ENCODE measurements at places on chromosomes 16 and 17.

GRCh38 chr16:58026139-58026704 is 668 bp downstream of the MMP15 start:
- peaks cover 7% of the 10 kb centered on the region for H3K4me1 ChIP-seq
- no peak overlapping the region for H3K27ac ChIP-seq
- DNase-seq: no peak
- H3K27me3 ChIP-seq: no peaks in the 10 kb centered on the region
- H3K4me3 ChIP-seq: peak overlapping the region; percentile 36

GRCh38 chr16:53626811-53627210 is 76.8 kb downstream of the RPGRIP1L start:
- DNase-seq: no peak
- no peaks in the 10 kb centered on the region for H3K4me1 ChIP-seq
- H3K36me3 ChIP-seq: no peaks in the 10 kb centered on the region

DNA sequence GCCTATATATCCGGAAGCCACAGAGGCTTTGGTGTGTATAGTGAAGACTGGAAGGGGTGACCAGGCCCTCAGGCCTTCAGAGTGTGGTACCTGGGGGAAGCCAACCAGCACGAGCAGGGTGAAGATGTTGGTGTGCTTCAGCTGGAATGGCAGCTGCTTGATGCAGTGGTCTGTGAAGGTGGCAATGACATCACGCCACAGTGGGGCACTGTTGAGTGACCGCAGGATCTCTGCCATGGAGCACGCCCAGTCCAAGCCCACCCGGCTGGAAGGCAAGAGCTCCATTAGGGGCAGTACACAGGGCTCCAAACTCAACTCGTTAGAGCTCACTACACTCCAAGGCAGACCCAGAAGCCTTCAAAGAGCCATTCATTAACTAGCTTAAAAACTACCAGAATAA is 68.5 kb upstream of the ATP2A3 start:
- no peaks in the 10 kb centered on the region for H3K27me3 ChIP-seq
- no peak for DNase-seq
- H3K4me3 ChIP-seq: no peak overlapping the region

- H3K27me3 ChIP-seq: no peaks in the 10 kb centered on the region
- H3K27ac ChIP-seq: peak overlapping the region; percentile 98
- H3K4me1 ChIP-seq: peaks cover 59% of the 10 kb centered on the region
- peak overlapping the region; percentile 96 for H3K4me3 ChIP-seq
- DNase-seq: peak; percentile 56
Observed at GRCh38 chr16:29663807-29664090, 702 bp downstream of the SPN start.

GRCh38 chr17:29617481-29618271 is 5.0 kb downstream of the CORO6 start:
- H3K4me3 ChIP-seq: peak overlapping the region; percentile 81
- peaks cover 48% of the 10 kb centered on the region for H3K4me1 ChIP-seq
- H3K27ac ChIP-seq: peak overlapping the region; percentile 80
- H3K36me3 ChIP-seq: peaks cover 3% of the 10 kb centered on the region

DNA sequence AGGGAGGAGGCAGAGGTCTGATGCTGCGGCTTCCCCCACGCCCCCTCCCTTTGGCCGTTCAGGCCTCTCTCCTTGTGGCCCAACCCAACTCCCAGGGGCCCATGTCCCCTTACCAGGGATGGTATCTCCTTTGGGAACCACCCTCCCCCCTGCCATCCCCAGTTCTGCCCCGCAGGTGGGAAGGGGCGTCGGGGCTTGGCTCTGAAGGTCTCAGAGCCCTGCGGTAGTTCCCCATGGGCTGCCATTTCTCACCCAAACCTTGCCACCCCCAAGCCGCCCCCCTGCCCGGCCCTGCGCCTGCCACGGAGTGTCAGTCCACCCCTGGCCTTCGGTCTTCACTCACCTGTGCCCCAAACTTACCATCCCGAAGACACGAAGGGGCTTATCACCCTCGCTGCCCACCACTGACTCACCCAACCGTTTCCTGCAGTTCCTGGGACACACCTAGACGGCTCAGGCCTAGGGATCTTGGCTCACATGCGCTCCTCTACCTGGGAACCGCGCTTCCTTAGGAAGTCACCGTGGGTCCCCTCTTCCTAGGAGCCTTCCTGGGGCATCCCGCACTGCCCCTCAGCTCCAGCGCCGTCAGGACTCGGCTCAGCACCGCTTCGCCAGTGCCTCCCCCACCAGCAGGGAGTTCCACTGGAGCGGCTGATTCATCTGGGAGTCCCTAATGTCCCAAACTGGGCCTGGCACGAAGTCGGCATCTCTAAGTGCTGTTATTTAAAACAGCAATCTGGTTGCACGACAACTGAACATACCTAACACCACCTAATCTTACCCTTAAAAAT is 1.1 kb upstream of the DOC2A start:
- H3K4me1 ChIP-seq: peaks cover 7% of the 10 kb centered on the region
- DNase-seq: no peak
- peak overlapping the region; percentile 72 for H3K4me3 ChIP-seq
- no peak overlapping the region for H3K27ac ChIP-seq

DNA sequence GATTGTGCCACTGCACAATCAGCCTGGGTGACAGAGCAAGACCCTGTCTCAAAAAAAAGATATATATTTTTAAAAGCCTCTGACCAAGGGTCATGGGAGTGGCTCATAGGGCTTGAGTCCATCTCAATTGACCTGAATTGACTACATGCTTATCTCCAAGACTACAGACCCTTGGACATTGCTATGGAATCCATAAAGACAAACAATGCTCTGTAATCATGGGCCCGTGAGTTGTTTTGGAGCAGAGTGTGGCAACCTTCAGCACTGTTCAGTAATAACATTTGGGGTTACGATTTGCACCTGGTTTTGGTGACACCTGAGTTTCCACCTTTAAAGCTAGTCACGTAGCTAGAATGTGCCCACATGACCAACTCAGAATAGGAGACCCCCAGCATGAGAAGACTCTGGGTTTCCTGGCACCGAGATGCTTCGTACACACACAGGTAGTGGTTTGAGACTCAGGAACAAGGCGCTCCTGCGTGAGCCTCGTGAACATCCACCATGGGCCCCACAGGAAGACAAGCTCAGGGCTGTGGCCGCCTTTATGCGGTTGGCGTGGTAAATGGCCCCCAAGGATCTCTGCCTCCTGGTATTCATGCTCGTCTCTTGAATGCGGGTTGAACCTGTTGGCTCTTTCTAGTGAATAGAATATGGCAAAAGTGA is 66.6 kb upstream of the RPH3AL start:
- peak overlapping the region; percentile 55 for H3K27ac ChIP-seq
- peaks cover 62% of the 10 kb centered on the region for H3K4me1 ChIP-seq

GRCh38 chr16:84139628-84140258 is 5.2 kb downstream of the HSDL1 start:
- DNase-seq: no peak
- H3K36me3 ChIP-seq: no peaks in the 10 kb centered on the region
- no peak overlapping the region for H3K4me3 ChIP-seq
- no peak overlapping the region for H3K27ac ChIP-seq
- H3K27me3 ChIP-seq: no peaks in the 10 kb centered on the region

DNA sequence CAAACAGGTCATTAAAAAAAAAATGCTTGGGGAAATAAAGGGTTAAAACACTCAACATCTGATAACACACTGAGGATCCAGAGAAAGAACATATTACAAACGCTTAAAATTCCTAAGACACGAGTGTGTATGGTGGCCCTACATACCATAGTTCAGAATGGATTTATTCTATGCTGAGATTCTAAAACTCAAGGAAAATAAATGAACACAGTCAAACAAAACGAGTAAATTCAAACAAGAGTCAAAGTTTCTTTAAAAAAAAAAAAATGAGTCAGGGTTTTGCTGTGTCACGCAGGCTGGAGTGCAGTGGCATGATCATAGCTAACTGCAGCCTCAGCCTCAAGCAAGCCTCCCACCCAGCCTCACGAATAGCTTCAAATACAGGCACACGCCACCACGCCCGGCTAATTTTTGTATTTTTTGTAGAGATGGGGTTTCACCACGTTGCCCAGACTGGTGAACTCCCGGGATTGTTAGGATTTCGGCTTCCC is 17.4 kb downstream of the CRK start:
- H3K4me3 ChIP-seq: no peak overlapping the region
- H3K27ac ChIP-seq: peak overlapping the region; percentile 8
- DNase-seq: no peak
- no peaks in the 10 kb centered on the region for H3K27me3 ChIP-seq

DNA sequence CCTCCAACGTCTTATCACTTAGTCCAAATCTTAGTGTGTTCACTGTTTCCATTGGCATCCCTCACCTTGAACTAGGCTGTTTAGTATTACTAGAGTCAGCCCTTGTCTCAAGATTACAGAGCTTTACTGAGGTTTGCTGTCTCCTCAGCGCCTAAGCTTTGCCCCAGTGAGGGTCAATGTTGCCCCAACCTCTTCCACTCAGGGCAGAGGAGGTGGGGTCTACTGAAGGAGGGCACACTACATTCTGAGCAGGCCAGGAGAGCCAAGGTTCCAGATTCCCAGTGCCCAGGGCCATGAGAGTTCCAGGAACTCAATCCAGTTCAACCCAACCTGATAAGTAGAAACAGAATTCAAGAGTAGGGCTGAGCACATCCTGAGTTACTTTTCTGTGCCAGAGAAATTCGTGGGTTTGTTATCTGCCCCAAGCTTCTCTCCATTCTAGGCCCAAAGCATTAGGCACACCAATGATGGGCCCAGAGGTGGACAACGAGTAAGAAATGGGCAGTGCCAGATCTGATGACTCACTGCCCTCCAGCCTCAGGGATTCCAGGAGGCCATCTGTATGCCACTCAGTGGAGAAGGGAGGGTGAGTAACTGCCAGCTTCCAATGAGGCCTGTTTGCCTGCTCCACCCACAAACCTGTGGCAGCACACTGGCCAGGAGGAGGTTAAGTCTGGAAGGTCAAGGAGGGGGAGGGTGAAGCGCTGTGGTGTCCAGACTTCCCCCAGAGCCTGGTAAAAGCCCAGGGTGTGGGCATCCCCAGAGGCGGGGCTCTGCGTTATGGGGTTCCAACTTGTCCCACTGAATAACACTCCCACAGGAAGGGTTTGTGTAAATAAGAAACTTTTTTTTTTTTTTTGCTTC is 8.2 kb downstream of the TUBG2 start:
- no peak overlapping the region for H3K4me3 ChIP-seq
- H3K4me1 ChIP-seq: peaks cover 15% of the 10 kb centered on the region
- no peak overlapping the region for H3K27ac ChIP-seq
- H3K27me3 ChIP-seq: peaks cover 27% of the 10 kb centered on the region
- peaks cover 7% of the 10 kb centered on the region for H3K36me3 ChIP-seq

DNA sequence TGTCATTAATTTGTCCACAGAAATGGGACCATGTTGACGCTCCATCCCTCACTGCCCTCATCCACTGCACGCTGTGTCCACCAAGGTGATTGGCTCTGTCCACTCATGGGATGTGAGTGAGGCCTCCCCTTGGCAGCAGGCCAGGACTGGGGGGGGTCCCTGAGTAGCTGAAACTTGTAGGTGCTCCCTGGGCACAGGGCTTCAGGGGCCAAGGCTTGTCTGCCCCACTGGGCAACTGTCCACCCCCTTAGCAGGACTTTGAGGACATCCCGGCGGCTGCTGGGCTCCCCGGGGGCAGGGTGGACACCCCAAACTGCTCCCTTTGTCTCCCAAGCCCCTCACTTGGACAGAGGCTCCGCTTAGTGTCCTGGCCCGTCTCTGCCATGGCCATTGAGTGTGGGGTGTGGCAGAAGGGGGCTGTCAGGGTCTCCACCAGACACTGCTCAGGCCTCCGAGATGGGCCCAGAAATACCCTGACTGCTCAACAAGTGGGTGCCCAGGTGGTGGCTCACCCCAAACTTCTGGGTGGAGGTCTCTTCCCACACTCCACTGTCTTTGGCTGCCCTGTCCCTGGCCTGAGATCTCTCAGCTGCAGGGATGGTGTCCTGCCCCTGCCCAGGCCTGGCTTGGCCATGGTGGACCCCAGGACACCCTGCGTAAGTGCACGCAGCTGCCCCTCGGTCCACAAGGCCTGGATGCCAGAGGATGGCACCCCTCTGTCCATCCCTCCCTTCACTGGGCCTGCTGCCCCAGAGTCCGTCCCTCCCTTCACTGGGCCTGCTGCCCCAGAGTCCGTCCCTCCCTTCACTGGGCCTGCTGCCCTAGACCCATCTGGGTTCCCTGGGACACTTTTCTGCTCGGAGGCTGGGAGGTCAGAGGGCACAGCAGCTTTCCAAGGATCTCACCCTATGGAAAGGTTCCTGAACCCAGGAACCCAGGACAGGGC is 2.9 kb upstream of the RAB40C start:
- no peaks in the 10 kb centered on the region for H3K27me3 ChIP-seq
- DNase-seq: no peak
- peak overlapping the region; percentile 91 for H3K4me3 ChIP-seq
- peaks cover 20% of the 10 kb centered on the region for H3K4me1 ChIP-seq
- peak overlapping the region; percentile 95 for H3K27ac ChIP-seq
- peaks cover 3% of the 10 kb centered on the region for H3K36me3 ChIP-seq

DNA sequence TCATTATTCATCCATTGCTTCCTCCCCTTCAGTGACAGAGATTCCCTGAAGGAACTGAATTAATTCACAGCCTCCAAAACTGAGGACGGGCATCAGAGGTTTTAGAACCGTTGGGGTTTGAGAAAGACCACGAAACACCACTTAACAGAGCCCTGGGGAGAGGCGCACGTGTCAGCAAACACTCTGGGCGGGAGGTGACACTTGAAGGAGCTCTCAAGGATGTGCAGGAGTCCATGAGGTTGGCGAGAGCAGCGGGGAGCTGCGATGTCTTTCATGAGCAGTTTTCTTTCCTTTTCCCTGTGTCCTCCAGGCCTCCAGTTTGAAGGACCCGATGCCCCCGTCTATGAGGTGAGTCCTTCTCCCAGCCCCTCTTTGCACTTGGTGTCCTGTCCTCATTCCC is 23.7 kb downstream of the B4GALNT2 start:
- DNase-seq: no peak
- no peak overlapping the region for H3K4me3 ChIP-seq
- peaks cover 13% of the 10 kb centered on the region for H3K27me3 ChIP-seq
- H3K4me1 ChIP-seq: no peaks in the 10 kb centered on the region

- no peaks in the 10 kb centered on the region for H3K27me3 ChIP-seq
- H3K36me3 ChIP-seq: no peaks in the 10 kb centered on the region
Observed at GRCh38 chr17:4340914-4341615, 25.4 kb downstream of the UBE2G1 start.

GRCh38 chr17:41739661-41740352 is 5.4 kb upstream of the HAP1 start:
- peaks cover 23% of the 10 kb centered on the region for H3K27me3 ChIP-seq
- H3K4me1 ChIP-seq: peaks cover 2% of the 10 kb centered on the region
- no peaks in the 10 kb centered on the region for H3K36me3 ChIP-seq
- H3K4me3 ChIP-seq: no peak overlapping the region

DNA sequence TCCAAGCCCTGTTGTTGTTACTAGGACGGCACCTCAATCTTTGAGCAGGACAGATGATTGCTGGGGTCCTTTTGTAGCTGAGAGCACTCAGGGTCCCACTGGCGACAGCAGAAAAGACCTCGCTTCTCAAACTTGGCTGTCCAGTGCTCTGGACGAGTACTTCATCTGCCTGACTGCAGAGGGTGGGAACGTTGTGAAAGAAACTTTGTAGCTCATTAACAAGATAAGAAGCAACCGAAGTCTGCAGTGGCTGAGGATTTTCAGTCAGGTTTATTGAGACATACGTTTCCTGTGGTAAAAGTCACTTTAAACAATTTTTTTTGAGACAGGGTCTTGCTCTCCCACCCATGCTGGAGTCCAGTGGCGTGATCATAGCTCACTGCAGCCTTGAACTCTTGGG is 191.7 kb downstream of the PRKCB start:
- no peak overlapping the region for H3K4me3 ChIP-seq
- peaks cover 2% of the 10 kb centered on the region for H3K4me1 ChIP-seq
- no peak overlapping the region for H3K27ac ChIP-seq
- no peak for DNase-seq
